NCI-H2029 treated with DMSO at 0.1 percent for 48 hours (cell line): ENCODE measurements at places on chromosomes 1 and 21.

GRCh38 chr1:178587096-178587495 lies 74.2 kb downstream of the TEX35 start:
- no peak for DNase-seq

DNA sequence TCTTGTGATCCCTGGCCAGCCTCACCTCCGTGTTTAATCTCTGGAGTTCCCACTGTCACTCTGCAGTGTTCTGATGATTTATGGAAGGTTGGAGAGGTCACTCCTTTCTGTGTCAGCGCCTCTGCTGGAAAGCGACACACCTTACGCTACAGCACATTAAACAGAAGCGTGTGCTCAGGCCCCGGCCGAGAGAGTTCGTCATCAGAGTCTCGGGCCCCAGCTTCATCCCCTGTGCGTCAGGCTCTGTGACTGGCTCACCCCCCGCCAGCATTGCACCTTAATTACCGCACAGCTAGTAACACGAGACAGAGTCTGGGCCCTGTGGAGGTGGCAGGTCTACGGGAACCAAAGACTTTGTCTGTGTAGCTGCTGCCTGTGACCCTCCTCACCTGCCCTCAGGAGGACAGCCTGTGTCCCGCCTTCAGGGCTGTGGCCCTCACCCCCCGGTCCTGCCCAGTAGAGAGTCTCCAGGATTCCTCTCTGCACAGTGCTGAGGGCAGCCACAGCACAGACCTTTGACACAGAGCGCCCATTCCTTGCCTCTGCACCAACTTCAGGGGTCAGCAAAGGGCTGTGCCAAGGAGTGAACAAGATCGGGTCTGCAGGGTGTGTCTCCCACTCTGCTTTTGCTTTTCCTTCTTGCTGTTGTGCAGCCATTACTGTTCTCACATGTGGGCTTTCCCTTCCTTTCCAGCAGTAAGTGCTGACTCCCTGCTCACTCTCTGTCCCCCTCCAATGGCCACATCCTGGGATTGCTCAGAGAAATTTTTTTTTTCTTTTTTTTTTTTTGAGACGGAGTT lies 157.6 kb downstream of the PGBD5 start:
- DNase-seq, result peak; percentile 35

DNA sequence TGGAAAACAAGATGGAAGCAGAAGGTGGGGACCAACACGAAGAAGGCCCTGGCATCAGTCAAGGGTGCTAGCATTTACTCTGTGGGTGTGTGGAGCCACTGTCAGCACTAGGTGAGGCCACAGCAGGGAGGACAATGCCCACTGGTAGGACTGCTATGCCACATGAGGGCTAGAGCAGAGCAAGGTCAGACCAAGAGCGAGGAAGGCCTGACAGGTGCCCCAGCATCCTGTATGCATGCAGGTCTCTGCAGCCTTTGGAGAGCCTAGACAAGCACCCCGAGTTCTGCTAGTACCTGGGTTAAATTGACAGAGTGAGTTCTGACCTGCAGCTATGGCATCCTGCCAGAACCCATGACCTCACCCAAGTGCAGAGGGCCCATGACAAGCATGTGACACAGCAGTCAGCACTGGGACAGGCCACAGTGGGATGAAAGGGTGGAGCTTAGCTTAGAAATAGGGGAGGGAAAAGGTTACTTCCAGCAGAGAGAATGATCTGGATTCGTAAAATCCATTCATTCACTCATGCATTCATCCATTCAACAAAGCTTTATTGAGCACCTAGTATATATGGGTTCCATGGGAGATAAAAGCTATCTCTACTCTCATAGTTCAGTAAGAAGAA lies 9.0 kb upstream of the CSF1 start:
- DNase-seq, result no peak

DNA sequence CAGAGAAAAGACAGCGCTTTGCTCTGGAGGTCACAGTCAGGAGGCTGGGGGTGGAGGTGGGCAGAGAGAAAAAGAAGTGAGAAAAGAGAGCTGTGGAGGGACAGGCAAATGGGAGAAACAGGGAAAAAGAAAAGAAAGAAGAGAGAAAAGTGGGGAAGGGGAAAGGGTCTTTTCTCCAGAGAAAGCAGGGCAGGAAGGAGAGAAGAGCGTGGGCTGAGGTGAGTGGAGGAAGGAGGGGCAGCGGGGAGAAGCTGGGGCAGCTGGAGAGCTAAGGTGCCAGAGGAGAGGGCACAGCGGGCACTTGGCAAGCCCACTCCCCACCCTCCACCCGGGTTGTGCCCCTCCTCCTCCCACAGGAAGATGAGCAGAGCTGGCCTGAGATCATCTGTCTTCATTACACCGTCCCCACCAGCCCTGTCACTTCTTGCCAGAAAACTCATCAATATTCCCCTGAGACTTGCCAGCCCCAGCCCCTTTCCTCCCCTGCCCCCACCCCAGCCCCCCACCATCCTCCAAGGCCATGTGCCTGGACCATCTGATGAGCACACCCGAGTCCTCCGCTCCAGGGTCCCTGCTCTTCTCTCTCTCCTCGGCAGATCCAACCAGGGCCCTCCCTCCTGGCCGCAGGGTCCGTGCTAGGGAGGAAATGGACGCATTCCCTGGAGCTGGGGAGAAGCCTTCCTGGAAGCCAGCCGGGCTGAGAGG lies 17.0 kb upstream of the BLACAT1 start:
- no peak for DNase-seq

GRCh38 chr1:1996207-1996651 lies 7.4 kb downstream of the CFAP74 start:
- no peak for DNase-seq
